Stimulated activated CD8-positive, alpha-beta memory T cell treated with anti-CD3 and anti-CD28 coated beads, Interleukin-4, amount 100 ng/mL, for 1 hour (primary cell): ENCODE measurements at places on chromosomes 3 and 15.

DNA sequence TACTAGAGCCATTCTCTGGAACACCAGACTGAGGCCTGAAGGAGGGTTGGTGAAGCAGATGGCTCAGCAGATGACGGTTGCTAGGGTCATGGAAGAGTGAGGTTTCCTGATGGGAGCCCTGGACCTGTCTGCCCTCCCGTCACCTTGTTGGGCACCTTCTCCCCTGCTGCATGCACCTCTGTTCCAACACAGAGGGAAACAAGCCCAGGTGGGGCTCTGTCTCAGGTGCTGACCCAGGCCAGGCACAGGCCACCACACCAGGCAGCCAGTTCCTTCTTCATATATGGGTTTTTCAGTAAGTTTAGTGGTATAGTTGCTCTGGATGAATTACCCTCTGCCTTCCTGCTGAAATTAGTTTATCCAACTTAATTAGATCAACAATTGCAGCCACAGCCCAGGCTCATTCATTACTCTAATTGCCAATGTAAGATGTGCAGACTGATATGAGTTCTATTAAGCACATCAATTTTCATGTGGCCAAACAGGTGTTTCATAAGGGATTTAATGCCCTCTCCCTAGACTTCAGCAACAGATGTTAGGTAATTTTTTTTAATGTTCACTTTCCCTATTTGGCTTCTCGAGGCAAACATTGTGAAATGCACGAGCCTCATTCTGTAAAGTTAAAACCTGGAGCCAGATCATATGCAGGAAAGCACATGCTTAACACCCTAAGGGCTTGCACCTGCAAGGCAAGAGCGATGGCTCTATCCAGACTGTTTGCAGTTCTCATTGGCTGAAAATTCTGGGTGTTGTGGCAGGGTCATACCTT, 174.8 kb downstream of the CHDH start:
- no peak for DNase-seq

DNA sequence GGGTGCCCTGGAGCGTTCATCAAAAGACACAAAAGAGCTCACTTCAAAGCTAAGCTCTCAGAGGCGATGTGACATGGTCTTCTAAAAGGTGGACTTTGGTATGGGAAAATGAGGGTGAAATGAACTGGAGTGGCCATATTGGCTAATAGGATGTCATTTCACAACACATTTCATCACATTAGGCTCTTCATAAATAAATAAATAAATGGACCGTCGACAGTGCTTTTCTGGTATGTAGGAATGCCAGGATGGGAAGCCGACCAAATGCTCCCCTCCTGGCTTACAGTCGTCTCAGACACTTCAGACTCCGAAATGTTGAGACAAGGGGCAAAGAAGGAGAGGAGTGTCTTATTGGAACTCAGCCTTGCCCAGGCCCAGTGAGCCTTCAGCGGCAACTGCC, 383.0 kb downstream of the NTRK3 start:
- DNase-seq = no peak

DNA sequence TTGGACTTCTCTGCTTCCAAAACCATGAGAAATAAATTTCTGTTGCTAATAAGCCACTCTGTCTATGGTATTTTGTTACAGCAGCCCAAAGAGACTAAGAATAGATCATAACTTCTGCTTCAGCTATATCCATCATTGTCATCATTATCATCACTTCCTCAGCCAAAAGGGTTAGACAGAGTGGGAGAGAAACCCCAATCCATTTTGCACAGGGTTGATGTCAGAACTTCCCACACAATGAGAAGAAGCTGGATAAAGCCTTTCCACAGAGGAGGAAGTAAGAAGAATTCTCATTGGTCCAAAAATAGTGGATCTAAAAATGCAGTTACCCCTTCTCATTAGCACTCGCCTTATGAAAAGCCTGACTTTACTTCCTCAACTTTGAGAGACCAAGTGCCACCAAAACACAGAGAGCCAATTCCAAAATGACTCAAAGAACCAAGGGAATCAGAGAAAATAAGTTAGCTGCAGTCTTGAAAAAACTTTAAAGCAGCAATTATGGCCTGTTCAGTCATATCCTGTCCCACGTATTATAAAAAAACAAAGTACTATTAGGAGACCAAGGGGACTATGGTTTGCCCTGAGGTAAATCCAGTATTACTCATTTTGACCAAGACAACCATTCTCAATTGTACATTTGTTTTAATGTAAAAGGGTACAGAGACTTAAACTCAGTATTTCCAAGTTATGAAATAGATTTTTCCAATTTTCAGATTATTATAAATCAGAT, 80.2 kb downstream of the WNT5A start:
- DNase-seq = no peak

GRCh38 chr3:105906836-105907235, 38.0 kb upstream of the CBLB start:
- no peak for DNase-seq

GRCh38 chr3:25902586-25902985, 112.7 kb downstream of the OXSM start:
- no peak for DNase-seq

GRCh38 chr3:49135499-49135898, 2.6 kb upstream of the LAMB2 start:
- DNase-seq = no peak

GRCh38 chr3:197083486-197083885, 53.9 kb upstream of the MELTF start:
- DNase-seq = no peak
